ENCODE measurements at places on chromosomes 6 and 20.
A peak's percentile ranks its signal among the peaks of the same experiment; 100 is the strongest.

GRCh38 chr6:137033828-137034227 is 10.9 kb downstream of the IL20RA start:
- peak; percentile 39 for DNase-seq

DNA sequence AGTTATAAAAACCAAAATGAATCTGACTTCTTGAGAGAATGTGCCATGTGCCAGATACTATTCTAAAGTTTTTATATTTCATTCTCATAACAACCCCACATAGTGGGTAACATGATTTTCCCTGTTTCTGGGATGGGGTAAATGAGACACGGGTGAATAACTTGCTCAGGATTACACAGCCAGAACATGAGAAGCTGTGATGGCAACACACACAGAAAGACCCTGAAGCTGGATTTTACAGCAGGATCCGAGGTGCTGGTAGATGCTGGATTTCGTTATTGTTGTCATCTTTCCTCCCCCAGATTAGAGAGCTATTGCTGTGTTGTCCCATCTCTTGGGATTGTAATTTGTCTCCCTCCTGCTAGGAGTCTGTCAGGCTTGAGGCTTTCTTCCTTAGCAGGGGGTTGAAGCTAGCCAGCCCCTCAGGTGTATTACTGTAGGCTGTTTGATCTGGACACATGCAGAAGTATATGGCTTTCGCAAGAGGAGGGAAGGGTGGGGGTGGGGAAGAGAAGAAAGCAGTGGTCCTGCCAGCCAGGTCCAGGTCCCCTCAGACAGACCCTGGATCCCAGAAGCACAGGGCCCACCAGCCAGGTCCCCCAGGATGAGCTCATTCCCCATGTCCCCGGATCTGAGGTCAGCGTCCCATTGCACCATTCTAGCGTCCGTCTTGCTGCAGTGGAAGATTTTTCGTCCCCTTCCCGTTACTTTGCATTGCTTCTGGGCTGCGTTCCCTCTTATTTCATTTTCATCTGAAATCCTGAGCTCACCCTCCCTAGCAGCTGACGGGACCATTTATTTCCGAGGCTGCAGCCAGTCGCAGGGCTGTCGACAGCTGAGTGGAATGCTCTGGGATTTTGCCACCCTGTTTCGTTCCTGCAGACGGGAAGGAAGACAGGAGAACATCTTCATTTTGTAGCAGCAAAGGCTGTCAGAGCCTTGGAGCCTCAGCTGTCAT is 7.3 kb upstream of the KCNG1 start:
- DNase-seq: no peak

- DNase-seq: no peak
These were observed 6.6 kb downstream of the BFSP1 start for GRCh38 chr20:17524560-17524959.

DNA sequence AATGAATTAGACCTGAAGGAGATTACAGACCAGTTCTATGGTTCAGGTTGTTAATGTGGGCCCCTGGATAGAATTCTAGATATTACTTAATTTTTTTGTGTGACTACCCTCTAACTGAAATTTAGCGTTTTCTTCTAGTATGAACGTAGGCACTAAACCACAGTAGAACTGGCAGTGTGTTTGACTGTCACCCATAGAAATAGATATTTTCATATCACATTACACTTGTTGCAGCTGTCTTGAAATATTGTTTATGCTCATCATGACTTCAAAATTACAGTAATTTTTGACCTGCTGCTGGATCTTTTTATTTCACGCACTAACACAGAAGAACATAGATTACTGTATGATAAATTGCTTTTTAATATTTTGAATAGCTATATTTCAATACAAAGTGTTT is 31.6 kb downstream of the E2F3 start:
- no peak for DNase-seq

DNA sequence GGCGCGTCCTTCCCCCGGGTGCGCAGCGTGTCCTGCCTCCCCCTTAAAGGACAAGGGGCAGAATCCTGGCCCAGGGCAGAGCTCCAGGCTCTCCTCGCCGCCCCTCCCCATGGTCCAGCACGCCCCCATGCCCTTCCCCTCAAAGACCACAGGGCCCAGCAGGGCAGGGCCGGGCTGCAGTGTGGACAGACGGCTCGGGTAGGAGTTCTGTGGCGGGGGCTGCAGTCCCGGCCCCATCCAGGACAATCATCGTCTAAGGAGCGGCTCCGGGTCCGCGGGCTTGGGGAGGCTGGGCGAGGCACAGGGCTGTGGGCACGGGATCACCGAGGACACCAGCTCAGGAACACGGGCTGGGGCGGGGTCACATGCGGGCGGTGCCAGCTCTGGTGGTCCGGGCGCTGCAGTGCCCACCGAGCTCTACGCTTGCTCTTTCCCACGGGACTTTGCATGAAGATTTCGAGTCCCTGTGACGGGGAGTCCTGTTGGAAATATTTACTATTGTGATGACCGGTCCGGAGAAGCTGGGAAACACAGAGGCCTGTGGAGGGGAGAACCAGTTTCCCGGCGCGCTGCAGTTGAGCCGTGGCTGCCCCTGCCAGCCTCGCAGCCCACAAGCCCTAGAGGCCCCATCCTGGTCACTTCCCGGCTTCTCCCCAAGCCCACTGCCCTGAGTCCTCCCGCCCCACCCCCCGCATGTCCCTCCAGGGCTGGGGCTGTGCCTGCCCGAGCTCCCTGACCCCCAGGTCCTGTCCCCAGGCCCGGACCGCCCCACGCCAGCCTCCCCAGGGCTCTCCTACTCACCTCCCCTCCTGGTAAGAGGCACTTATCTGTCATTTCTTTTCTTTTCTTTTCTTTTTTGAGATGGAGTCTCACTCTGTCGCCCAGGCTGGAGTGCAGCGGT is 20.6 kb downstream of the SLC17A9 start:
- no peak for DNase-seq

DNA sequence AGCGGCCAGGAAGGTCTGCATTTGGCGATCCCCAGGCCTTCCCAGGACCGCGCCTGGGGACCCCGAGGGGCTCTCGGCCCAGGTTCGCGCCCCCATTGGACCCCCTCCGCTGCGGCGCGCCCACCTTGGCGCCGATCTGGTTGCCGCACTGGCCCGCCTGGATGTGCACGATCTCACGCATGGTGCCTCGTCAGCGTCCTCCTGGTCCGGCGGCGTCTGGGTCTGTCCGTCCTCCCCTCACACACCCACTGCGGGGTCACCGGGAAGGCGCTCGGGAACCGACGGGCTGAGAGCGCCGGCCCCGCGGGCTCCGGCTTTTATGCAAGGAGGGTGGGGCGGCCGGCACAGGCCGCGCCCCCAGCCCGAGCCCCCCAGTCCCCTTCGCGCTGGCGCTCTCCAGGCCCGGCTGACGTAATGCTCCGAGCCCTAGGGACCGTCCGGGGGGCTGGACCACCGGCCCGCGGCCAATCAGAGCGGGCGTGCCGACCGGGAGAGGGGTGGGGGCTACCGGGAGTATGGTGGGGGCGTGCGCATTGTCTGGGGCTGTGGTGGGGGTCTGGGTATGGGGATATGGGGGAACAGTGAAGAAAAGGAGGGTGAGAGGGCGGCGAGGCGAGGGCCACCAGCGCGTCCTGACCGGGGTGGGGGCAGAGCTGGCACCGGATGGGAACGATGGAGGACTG is at the start of gene TUBB2B:
TSS of gene TUBB2B (minus strand) at position 291 of the 683 bp plus-strand sequence. CDS start at position 181, 110 bp downstream.
- no peak for DNase-seq

GRCh38 chr6:135506270-135506997 is 8.9 kb upstream of the AHI1 start:
- no peak for DNase-seq

GRCh38 chr20:58361481-58362205 is 27.4 kb upstream of the VAPB start:
- DNase-seq: no peak

GRCh38 chr20:4961746-4962145 is 39.6 kb downstream of the SLC23A2 start:
- peak; percentile 18 for DNase-seq

- no peak for DNase-seq
These were observed 699 bp upstream of the HSPA1B start for GRCh38 chr6:31826793-31827285.

- DNase-seq: no peak
These were observed 133.0 kb downstream of the GPX5 start for GRCh38 chr6:28658475-28659249.

DNA sequence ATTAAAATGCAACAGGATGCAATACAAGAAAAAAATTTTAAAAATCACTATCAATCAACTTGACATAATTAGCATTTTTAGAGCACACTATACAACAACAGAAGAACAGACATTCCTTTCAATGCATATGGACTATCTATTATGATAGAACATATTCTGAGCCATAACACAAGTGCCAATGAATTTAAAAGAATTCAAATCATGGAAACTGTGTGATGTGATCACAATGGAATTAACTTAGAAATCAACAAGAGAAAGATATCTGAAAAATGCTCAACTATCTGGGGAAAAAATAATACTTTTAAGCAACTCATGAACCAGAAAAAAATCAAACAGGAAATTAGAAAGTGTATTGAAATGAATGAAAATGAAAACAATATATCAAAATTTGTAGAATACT is 106.3 kb downstream of the ADTRP start:
- DNase-seq: no peak
